ENCODE measurements at places on chromosomes 13 and 19.

GRCh38 chr19:10478903-10479384 is 24.2 kb downstream of the KEAP1 start:
- peak; percentile 93 for DNase-seq

- DNase-seq = peak; percentile 35
Observed at GRCh38 chr13:20126541-20127261, 34.2 kb downstream of the GJA3 start.

DNA sequence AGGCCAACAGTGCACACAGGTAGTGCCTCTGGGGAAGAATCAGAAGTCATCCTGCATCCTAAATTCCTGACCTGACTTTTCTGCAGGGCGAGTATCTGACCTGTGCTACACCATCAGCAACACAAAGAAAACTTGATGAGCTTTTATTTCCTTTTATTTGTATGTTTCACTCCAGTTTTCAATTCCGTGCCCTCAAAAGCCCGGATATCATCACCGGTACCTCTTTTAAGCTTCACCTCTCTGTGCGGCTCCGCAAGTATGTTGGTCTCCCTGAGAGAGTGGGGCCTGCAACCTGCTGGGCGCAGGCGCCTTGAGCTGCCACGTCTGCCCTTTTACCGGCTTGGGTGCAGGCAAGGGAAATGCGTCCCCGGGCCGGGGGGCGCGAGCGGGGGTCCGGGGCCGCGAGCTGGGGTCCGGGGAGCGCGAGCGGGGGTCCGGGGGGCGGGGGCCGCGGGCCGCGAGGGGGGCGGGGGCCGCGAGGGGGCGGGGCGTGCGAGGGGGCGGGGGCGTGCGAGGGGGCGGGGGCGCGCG is 4.3 kb upstream of the DUXA start:
- DNase-seq = peak; percentile 66

DNA sequence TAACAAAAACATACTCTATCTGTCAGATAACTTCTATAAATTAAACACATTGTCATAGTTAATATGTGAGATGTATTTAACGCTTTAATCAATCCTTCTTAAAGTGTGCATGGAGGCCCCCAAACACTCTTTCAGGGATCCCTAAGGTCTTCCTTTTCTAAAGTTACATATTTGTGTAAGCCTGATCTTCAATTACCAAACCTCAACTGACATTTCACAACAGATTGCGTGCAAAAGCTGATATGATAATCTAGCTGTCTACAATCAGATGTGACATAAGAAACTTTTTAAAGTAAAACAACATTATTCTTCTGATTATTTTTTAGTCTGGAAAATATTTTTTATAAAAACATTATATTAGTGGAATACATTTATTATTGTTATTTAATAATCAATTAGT is 1850.4 kb downstream of the OLFM4 start:
- no peak for DNase-seq

GRCh38 chr19:10981252-10981895 is 20.5 kb downstream of the SMARCA4 start:
- DNase-seq = no peak

- no peak for DNase-seq
Observed at GRCh38 chr13:25742220-25742619, 309.6 kb downstream of the SHISA2 start.

DNA sequence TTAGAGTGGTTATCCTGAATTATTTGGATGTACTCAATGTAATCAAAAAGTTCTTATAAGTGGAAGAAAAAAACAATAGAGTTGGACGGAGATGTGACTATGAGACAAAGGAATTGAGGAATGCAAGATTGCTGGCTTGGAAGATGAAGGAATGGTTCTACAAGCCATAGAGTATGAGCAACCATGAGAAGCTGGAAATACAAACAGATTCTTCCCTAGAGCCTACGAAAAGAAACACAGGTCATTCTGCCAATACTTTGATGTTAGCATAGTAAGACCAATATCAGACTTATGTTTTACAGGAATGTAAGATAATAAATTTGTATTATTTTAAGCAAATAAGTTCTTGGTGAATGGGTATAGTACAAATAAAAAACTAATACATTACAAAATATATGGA is 249.2 kb downstream of the DIAPH3 start:
- DNase-seq = no peak

GRCh38 chr13:110012102-110012739 is 225.8 kb upstream of the IRS2 start:
- no peak for DNase-seq

GRCh38 chr13:35600137-35600536 is 123.6 kb upstream of the MAB21L1 start:
- peak; percentile 33 for DNase-seq

DNA sequence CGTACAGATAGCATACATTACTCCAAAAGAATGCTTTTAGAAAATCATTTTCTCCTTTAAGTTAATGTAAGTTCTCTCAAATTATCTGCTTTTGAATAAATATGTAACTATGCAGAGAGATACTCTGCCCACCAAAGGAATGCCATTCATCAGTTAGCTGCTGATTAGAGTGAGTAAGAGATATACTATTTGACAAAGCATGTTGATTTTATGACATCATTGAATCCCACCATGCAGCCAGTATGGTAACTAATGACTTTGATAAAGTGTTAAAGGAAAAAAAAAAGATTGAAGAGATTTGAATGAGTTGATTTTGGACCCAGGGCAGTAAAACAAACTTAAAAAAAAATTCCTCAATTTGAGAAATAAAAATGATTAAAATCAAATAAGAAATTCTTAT is 521.5 kb downstream of the SLITRK6 start:
- DNase-seq = no peak

GRCh38 chr13:104641309-104641708 is 1575.1 kb upstream of the SLC10A2 start:
- no peak for DNase-seq

GRCh38 chr19:37970699-37971098 is 63.7 kb downstream of the SIPA1L3 start:
- no peak for DNase-seq

- DNase-seq = peak; percentile 45
Observed at GRCh38 chr13:21849323-21849722, 178.4 kb downstream of the FGF9 start.

- no peak for DNase-seq
Observed at GRCh38 chr13:108044954-108045353, 170.4 kb downstream of the LIG4 start.

DNA sequence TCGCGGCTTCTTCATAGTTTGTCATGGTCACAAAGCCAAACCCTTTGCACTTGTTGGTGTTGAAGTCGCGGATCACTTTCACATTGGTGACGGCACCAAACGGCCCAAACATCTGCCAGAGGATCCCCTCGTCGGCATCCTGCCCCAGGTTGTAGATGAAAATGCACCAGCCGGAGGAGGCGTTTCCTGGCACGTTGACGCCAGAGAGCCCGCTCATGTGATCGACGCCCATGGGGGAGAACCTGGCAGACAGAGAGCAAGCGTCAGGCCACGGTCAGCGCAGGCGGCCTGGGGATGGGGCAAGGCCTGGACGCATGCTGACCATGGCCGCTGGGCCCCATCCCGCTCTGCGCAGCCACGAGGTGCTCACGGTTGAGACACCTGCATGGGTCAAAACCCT is 20.1 kb upstream of the TIMM44 start:
- DNase-seq = no peak

DNA sequence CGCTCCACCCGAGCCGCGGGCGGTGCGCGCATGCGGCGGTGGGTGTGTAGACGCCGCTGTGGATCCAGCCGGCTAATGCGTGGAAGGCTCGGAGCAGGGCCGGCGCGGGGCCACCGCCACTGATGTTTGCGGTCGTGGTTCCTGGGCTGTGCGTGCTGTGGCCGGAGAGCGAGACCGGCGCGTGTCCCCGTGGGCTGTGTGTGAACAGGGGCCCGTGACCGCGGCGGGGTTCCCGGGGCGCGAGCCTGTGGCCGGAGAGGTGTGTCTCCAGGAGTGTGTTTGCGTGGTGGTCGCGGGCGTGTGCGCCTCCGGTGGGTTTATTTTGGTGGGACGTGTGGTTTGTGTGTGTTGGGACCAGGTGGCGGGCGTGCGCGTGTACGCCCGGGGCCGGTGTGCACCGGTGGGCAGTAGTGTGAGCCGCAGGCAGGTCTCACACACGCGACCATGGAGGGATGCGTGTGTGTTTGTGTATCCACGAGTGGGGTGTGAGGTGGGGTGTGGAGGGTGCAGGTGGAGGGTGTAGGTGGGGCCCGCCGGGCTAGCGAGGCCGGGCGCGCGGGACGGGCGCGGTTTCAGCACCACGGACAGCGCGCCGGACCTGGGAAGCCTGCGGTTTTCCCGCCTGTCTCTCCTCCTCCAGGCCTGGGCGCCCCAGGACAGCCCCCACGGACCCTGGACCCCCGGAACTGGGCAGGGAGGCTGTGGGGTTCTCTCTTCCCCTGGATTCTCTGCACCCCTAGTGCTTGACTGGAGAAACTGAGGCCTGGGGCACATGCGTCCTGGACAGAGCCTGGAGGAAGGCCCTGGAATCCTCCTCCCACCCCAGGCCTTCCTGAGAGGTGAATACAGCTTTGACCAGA is 1.6 kb downstream of the HCN2 start:
- DNase-seq = peak; percentile 64

DNA sequence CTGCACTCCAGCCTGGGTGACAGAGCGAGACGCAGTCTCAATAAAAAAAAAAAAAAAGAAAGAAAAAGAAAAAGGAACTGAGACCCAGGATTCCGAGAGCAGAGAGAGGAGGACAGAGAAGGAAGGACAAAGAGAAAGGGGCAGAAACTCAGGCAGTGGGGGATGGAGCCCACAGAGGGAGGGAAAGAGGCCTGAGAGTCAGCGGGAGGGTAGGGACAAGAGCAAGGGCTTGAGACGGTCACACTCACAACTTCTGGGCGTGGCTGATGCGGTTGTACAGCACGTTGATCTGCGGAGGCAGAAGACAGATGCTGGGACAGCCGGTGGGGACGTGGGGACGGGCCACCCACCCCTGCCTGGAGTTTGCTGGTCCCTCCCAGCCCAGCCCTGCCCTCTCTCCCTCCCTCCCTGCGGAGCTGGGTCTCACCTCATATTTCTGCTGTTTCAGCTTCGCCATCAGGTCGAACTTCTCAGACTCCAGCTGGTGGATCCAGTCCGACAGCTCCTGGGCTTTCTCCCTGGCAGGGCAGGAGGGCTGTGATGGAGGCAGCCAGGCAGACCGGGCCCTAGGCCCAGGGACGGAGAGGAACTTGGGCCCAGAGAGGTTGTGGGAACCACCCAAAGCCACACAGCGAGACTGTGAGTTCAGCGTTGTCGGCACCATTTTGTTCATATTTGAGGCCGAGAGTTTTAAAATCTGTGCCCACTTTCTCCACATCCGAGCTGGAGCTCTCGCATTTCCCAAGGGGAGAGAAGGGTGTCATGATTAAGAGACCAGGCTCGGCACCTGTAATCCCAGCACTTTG is 15.2 kb downstream of the TNNT1 start:
- no peak for DNase-seq

DNA sequence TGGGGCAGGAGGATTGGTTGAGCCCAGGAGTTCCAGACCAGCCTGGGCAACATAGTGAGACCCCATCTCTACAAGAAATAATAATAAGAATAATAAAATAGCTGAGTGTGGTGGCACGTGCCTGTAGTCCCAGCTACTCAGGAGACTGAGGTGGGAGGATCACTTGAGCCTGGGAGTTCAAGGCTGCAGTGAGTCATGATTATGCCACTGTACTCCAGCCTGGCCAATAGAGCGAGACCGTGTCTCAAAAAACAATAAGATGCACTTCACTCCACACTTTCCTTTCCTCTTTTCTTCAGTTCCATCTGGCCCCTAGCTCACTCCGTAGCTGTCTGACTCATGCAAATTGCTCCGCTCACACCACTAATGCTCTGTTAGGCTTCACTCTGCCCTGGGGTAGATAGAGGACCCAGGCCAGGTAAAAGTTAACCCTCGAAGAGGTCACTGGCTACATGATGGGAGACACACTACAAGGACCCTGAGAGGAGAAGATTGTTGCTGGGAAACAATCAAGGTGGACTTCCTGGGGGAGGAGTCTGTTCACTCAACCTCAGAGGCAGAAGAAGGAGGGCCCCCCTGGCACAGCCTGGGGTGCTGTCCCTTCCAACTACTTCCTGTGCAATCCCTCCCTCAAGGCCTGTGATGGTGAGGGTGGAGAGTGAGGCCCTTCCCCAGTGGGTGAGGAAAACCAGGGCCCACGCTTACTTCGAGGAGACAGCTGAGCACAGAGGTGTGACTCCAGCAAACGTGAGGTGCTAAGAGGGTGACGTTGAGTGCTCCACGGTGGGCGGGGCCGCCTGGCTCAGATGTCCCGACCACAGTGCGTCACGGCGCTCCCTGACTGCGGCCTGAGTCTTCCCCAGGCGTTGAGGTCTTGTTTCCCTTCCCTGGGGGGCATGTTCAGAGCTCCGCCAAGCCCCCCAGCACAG is 8.8 kb upstream of the TNFSF9 start:
- no peak for DNase-seq

DNA sequence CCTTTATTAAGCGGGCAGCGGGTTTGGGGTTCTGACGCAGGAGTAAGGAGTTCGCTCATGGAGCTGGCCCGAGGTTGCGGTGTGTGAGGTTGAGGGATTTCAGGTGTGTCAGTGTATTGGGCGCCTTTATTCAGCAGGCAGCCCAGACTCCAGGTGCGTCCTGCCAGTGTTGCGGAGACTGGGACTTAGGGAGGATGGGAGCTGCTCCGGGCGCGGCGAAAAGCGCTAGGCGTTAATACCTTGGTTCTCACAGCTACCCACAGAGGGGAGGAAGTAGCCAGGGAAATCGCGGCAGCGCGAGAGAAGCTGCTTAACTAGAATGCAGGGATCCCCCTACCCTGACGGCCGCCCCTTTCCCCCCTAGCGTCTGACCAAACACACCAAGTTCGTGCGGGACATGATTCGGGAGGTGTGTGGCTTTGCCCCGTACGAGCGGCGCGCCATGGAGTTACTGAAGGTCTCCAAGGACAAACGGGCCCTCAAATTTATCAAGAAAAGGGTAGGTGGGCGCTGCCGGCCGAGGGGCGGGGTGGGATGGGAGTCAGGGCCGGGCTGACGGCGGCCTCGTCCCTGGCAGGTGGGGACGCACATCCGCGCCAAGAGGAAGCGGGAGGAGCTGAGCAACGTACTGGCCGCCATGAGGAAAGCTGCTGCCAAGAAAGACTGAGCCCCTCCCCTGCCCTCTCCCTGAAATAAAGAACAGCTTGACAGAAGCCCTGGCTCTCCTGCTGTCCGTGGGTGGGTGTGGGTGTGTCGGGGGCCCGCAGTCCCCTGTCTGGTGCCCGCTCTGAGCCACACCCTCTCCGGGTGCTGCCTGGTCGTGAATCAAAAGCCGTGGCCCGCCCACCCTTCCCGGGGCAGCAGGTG is 1.1 kb downstream of the RPL36 start:
- DNase-seq = peak; percentile 85

- no peak for DNase-seq
Observed at GRCh38 chr19:20928371-20928770, 5.3 kb downstream of the ZNF85 start.

Data from tongue (tissue), 3 donors.